ENCODE measurements at places on chromosomes 4 and X. TPM values are rescaled to one million over a fixed set of nuclear protein-coding genes. Genes with fewer than 3 reads are reported as not detected.

- H3K4me3 ChIP-seq = no peak overlapping the region
- no peaks in the 10 kb centered on the region for H3K36me3 ChIP-seq
- no peaks in the 10 kb centered on the region for H3K4me1 ChIP-seq
- DNase-seq = no peak
- H3K27me3 ChIP-seq = no peaks in the 10 kb centered on the region
Observed at GRCh38 chr4:64251781-64252180, 157.5 kb downstream of the TECRL start.

DNA sequence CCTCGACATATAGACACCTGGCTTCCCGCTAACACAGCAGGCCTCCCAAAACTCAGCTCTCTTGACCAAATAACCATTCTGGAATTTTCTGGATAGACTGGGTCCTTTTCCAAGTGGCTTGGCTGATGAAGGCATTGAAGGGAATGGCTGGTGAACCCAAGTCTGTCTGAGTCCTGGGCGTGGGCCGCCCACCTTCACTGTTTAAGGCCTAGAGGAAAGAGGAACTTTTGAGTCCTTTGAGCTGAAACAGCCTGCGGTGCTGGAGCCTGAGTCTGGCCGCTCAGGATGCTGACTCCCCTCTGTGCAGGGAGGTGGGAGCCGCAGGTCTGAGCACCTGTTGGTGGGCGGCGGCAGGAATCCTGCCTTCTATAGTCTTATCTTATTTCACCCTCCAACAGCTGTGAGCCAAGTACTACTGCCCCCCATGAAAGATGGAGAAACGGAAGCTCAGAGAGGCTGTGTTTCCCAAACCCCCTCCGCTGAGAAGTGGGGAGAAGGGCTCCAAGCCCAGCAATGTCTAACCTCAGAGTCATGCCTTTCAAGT is 23.4 kb downstream of the ACOX3 start:
- H3K27ac ChIP-seq = no peak overlapping the region
- no peaks in the 10 kb centered on the region for H3K27me3 ChIP-seq
- peaks cover 18% of the 10 kb centered on the region for H3K4me1 ChIP-seq

GRCh38 chrX:31038575-31039326 is 33.1 kb downstream of the FTHL17 start:
- H3K36me3 ChIP-seq = no peaks in the 10 kb centered on the region
- no peak for DNase-seq
- no peaks in the 10 kb centered on the region for H3K4me1 ChIP-seq
- H3K27ac ChIP-seq = no peak overlapping the region
- no peaks in the 10 kb centered on the region for H3K27me3 ChIP-seq

ZAR1 gene
- total RNA-seq = not detected

DNA sequence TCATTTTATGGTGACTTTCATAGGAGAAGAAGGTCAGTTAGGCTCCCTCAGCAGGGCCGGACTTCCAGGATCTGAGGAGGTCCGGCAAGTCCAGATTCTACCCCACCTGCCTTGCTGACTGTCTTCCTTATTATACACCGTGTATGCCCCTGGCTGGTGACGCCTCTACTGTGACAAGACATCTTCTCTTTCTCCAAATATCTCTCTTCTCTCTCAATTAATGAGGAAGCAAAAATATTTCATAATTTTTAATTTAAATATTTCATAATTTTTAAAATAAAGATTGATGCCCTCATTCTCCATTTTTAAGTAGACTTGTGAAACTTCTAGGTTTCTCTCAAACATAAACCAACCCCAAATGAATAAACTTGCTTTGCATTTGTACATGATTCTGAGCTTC is 202.5 kb downstream of the NSUN7 start:
- no peaks in the 10 kb centered on the region for H3K36me3 ChIP-seq
- H3K27me3 ChIP-seq = no peaks in the 10 kb centered on the region
- H3K27ac ChIP-seq = no peak overlapping the region
- no peak overlapping the region for H3K4me3 ChIP-seq

DNA sequence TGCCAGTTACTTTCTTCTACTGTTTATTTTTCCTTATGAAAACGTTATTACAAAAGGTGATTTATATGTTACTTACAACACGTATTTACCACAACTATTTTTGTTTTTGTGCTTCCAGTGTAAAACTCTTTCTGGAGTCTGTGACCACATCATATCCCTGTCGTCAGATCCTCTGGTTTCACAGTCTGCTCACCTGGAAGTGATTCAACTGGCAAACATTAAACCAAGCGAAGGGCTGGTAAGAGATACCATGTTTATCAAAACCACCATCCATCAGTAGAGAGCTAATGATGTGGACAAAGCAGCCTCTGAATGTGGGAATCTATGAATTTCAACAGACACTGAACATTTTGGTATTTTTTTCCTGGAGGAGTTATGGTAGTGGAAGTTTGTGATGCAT is 116.1 kb downstream of the CNKSR2 start:
- H3K4me1 ChIP-seq = no peaks in the 10 kb centered on the region
- no peak overlapping the region for H3K27ac ChIP-seq
- no peaks in the 10 kb centered on the region for H3K27me3 ChIP-seq
- H3K36me3 ChIP-seq = no peaks in the 10 kb centered on the region

All from lower lobe of right lung (tissue), 2 donors.